ENCODE measurements at places on chromosomes 12 and 14.

DNA sequence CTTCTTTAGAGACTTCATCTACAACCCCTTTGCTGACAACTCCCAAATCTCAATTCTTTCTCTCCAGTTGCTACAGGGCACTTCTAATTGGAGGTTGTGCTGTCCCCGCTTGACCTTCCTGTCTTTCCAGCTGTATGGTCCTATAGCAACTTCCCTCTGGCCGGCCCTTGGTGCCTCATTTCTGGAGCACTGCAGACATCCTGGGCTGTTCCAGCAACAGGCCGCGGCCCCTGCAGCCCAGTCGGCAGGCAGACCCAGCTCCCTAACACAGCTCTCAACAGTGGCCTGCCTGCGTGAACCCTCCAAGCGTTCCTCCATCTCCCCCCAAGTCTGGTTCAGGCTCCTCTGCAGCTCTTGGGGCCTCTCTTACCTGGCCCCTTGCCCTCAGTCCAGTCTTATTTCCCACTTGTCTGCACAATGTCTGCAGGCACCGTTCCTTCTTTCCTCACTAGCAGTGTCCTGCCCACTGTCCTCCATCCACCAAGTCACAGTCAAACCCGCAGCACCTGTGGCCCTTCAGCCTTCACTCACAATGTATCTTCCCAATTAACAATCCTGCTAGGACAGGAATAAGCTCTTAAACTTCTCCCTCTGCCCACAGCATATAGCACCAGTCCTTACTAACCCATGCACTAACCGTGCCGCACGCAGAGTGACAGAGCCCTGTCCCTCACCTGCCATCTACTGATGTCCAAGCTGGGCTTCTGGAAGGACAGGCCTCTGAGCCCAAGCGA is 1.6 kb upstream of the EML1 start:
- DNase-seq: no peak

DNA sequence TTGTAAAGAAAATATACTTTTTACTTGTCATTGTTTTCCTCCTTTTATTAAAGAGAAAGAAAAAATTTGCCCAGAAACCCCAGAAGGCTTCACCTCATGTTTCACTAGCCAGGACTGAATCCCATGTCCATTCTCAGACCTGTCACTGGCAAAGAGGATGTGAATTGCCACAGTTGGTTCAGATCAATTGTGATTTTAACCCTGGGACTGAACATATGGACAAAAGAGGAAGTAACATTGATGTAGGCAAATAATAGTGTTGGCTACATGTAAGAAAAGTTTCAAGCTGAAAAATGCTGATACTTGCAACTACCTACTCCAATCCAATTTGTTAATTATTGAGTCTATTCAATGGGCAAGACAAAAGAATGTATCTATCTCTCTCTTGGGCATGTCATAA is 8.6 kb upstream of the CCDC196 start:
- no peak for DNase-seq

GRCh38 chr14:95045836-95046430 is 111.4 kb downstream of the DICER1 start:
- DNase-seq: no peak

- DNase-seq: no peak
These were observed 56.0 kb downstream of the RNF34 start for GRCh38 chr12:121455766-121456420.

GRCh38 chr14:90658541-90658967 is 157.7 kb downstream of the TTC7B start:
- DNase-seq: no peak

GRCh38 chr12:78199926-78200325 is 369.2 kb downstream of the NAV3 start:
- DNase-seq: no peak

Measured in mucosa of gallbladder (tissue), 1 donor.